Breast epithelium (tissue), 4 donors: ENCODE measurements at places on chromosomes 2 and 18. TPM values are rescaled to one million over a fixed set of nuclear protein-coding genes. Genes with fewer than 3 reads are reported as not detected.

- H3K4me3 ChIP-seq = no peak overlapping the region
- H3K27me3 ChIP-seq = no peaks in the 10 kb centered on the region
- H3K36me3 ChIP-seq = no peaks in the 10 kb centered on the region
- H3K4me1 ChIP-seq = no peaks in the 10 kb centered on the region
Observed at GRCh38 chr2:104733226-104733943, 120.5 kb upstream of the POU3F3 start.

GRCh38 chr2:140376686-140377085 lies 1596.5 kb upstream of the NXPH2 start:
- H3K27me3 ChIP-seq = no peaks in the 10 kb centered on the region
- DNase-seq = no peak

- no peak overlapping the region for H3K4me3 ChIP-seq
- no peaks in the 10 kb centered on the region for H3K27me3 ChIP-seq
- no peak overlapping the region for H3K27ac ChIP-seq
- no peaks in the 10 kb centered on the region for H3K36me3 ChIP-seq
Observed at GRCh38 chr2:169065864-169066517, 3.4 kb upstream of the DHRS9 start.

GRCh38 chr2:150619607-150620330 lies 132.3 kb upstream of the RND3 start:
- H3K27me3 ChIP-seq = no peaks in the 10 kb centered on the region
- peak overlapping the region; percentile 85 for H3K27ac ChIP-seq
- DNase-seq = no peak
- H3K4me1 ChIP-seq = no peaks in the 10 kb centered on the region

DNA sequence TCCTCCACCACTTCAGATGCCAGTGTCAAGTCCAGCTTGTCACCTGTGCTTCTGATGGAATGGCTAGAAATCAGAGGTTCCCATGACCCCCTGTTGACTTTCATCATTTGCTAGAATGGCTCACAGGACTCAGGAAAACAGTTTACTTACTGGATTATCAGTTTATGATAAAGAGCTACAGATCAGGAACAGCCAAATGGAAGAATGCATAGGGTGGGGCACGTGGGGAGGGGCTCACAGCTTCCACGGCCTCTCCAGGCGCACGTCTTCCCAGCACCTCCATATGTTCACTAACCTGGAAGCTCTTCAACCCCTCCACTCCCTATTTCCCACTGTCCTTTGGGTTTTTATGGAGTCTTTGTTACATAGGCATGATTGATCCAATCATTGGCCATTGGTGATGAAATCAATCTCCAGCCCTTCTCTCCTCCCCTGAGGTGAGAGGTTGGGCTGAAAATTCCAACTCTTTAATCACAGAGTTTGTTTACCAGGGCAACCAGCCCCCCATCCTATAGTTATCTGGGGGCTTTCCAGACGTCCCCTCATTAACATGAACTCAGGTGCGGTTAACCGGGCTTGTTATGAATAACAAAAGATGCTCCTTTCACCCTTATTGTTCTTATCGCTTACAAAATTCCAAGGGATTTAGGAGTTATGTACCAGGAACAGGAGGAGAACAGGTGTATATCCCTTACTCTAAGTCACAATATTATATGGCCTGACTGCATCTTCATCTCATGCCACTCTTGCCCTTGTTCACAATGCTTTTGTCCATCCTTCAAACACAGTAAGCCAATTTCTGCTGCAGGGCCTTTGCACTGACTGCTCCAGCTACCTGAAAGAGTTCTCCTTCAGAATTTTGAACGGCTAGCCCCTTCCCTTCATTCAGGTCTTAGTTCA lies 35.2 kb downstream of the ANXA4 start:
- H3K4me1 ChIP-seq = no peaks in the 10 kb centered on the region
- H3K27ac ChIP-seq = no peak overlapping the region
- H3K27me3 ChIP-seq = no peaks in the 10 kb centered on the region
- H3K36me3 ChIP-seq = no peaks in the 10 kb centered on the region
- no peak overlapping the region for H3K4me3 ChIP-seq
- no peak for DNase-seq

DNA sequence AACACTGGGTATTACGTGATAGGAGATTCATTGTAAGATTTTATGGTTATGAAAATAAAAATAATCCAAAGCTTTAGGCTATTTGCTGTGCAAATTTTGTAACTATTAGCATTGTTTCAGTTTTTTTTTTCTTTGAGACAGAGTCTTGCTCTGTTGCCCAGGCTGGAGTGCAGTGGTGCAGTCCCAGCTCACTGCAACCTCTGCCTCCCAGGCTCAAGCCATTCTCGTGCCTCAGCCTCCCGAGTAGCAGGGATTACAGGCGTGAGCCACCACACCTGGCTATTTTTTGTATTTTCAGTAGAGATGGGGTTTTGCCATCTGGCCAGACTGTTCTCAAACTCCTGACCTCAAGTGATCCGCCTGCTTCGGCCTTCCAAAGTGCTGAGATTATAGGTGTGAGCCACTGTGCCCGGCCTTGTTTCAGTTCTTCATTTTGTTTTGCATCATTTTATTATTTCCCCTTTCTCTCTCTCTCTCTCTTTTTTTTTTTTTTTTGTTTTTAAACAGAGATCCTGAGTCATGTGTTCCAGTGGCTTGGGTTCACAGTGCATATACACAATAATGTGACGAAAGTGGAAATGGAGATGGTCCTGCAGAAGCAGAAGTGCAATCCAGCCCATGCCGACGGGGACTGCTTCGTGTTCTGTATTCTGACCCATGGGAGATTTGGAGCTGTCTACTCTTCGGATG lies 25.8 kb downstream of the CASP10 start:
- no peak overlapping the region for H3K4me3 ChIP-seq
- no peaks in the 10 kb centered on the region for H3K27me3 ChIP-seq
- DNase-seq = no peak
- no peaks in the 10 kb centered on the region for H3K36me3 ChIP-seq
- H3K27ac ChIP-seq = no peak overlapping the region
- no peaks in the 10 kb centered on the region for H3K4me1 ChIP-seq

DNA sequence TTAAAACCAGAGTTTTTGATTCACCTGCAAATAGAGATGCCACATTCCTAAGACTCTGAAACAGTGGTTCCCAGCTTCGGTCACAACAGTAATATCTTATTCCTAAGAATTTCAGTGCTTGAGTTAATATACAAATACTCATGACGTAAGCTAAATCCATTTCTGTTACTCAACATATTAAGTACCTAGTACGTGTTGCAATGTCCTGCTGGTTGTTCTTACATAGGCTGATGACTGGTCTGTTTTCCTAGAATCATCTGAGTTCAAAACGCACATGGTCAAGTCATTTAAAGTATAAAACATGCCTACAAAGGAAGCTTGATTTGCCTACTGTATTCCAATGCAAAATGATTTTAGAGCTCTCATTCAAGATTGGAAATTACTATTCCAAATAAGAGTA lies 7.2 kb downstream of the NCL start:
- no peak overlapping the region for H3K27ac ChIP-seq
- H3K27me3 ChIP-seq = no peaks in the 10 kb centered on the region
- DNase-seq = no peak
- H3K36me3 ChIP-seq = peaks cover 31% of the 10 kb centered on the region

GRCh38 chr18:68564351-68564750 lies 150.6 kb downstream of the TMX3 start:
- H3K36me3 ChIP-seq = no peaks in the 10 kb centered on the region
- H3K4me3 ChIP-seq = no peak overlapping the region
- H3K4me1 ChIP-seq = no peaks in the 10 kb centered on the region
- DNase-seq = no peak
- no peaks in the 10 kb centered on the region for H3K27me3 ChIP-seq

- H3K4me1 ChIP-seq = no peaks in the 10 kb centered on the region
- H3K27me3 ChIP-seq = no peaks in the 10 kb centered on the region
- H3K27ac ChIP-seq = no peak overlapping the region
- DNase-seq = no peak
Observed at GRCh38 chr18:46034230-46034629, 37.8 kb downstream of the PSTPIP2 start.

GRCh38 chr2:239937866-239938640 lies 87.1 kb downstream of the NDUFA10 start:
- H3K4me1 ChIP-seq = no peaks in the 10 kb centered on the region
- H3K27me3 ChIP-seq = no peaks in the 10 kb centered on the region
- DNase-seq = peak; percentile 36
- no peaks in the 10 kb centered on the region for H3K36me3 ChIP-seq

DNA sequence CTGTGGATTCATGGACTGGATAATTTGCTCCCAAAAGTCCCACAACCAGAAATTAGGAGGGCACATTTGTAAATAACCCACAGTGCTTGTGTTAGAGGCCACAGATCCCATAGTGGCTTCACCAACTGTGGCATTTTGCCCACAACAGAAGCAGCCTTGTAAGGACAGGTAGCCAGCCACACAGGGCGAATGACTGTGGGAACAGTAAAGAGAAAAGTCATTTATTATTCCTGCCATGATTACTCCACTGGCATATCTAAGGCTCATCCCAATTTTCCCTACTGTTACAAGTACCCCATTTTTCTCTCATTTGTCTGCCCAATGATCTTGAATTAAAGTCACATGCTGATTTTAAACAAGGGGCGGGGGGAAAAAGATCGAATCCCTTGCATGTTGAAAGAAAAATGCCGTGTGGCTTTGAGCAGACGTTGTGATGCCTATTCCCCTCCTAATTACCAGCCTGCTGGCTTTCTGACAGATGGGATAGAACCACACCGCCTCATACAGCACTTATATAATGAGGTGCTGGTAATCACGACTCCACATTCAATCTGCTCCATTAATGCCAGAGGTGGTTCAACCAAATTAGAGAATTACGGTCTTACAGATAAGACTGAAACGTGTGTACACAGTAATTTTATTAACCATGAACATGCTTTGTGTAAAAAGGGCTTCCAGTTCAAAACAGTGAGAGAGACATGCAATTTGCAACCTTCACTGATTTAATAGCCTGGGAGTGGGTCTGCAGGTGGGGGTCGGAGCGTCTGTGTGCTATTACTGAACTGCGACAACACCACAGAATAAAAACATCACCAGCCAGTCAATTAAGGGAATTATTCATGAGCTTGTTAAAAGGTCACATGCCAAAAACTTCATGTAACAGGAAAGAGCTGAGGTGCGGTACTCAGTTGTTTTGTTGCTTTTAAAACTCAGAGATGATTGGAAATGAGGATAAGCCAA lies 196.0 kb downstream of the TMEM163 start:
- H3K4me1 ChIP-seq = no peaks in the 10 kb centered on the region
- H3K4me3 ChIP-seq = no peak overlapping the region
- no peak for DNase-seq
- H3K27ac ChIP-seq = no peak overlapping the region

GRCh38 chr2:173419506-173419905 lies 64.8 kb downstream of the CDCA7 start:
- H3K27ac ChIP-seq = no peak overlapping the region
- H3K27me3 ChIP-seq = no peaks in the 10 kb centered on the region
- no peaks in the 10 kb centered on the region for H3K36me3 ChIP-seq
- no peak overlapping the region for H3K4me3 ChIP-seq

DNA sequence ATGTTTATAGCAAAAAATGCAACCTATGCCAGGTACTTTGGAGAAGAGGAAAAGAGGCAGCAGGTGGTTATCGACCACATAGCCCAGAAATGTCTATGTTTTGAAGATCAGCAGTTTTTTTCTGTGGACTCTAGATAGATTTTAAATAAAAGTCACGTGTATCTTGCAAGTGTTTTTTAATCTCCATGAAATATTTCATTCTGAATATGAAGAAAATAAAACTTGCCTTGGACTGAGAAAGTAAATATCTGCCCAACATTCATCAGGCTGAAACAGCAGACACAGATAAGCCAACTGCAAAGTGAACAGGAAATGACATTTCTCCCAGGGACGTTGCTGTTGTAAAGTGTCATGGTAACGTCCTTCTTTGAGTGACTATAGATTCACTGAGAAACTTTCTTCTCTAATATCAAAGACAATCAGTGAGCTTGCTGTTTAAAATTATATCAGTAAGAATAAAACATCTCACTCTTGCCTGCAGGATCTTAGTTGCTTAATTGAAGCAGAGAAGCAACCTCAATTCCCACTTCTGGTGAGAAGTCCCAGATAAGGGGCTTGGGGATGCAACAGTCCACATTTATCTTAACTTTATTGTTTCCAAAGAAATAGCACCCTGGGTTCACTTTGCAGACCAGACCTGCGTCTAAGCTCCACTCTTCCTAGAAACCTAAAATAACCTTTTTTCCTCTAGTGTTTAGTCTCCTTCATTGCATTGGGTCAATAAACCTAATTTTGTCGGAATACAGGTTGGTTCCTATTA lies 6.3 kb downstream of the MYOM1 start:
- no peaks in the 10 kb centered on the region for H3K4me1 ChIP-seq
- no peak overlapping the region for H3K27ac ChIP-seq
- H3K27me3 ChIP-seq = no peaks in the 10 kb centered on the region
- H3K4me3 ChIP-seq = no peak overlapping the region

DNA sequence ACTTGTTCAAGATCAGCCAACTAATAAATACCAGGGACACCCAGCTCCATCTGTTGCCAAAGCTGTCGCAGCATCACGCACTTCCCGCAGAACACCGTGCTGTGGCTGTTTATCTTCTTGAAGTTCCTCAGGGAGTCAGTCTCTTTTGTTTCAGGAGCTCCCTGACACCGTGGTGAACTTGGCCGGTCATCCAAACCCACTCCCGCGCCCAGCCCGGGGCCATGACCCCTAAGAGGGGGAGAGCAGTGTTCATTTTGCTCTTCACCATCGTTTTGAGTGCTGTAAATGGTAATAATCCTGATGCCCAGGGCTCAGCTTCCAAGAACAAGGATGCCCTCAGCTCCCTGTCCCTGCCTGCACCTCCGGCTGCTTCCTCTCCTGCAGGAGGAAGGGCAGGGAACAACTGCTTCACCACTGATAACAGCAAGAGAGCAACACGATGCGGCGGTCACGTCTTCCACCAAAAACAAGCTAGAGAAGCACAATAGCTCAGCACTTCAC lies 131.4 kb downstream of the SEPTIN10 start:
- no peaks in the 10 kb centered on the region for H3K36me3 ChIP-seq
- H3K27me3 ChIP-seq = no peaks in the 10 kb centered on the region
- H3K4me1 ChIP-seq = no peaks in the 10 kb centered on the region

- DNase-seq = no peak
- H3K27ac ChIP-seq = no peak overlapping the region
- H3K27me3 ChIP-seq = no peaks in the 10 kb centered on the region
Observed at GRCh38 chr2:45332094-45332493, 279.0 kb downstream of the SRBD1 start.

DNA sequence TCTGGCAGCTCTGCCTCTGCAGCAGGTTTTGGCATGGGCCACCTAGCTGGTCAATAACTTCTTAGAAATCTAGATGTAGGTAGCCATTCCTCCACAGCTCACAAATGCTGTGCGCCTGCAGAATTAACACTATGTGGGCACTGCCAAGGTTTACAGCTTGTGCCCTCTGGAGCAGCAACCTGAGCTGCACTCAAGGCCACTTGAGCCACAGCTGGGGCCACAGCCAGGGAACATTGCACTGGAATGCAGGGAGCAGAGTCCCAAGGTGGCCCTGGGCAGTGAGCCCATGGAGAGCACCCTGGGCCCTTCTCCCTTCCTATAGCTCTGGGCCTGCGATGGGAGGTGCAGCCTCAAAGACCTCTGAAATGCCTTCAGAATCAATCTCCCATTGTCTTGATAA lies 365.3 kb downstream of the SATB2 start:
- H3K27ac ChIP-seq = no peak overlapping the region
- H3K4me1 ChIP-seq = no peaks in the 10 kb centered on the region
- H3K4me3 ChIP-seq = no peak overlapping the region
- no peaks in the 10 kb centered on the region for H3K36me3 ChIP-seq
- H3K27me3 ChIP-seq = no peaks in the 10 kb centered on the region
- no peak for DNase-seq

MALT1 gene
- total RNA-seq = 33.5 TPM

NYAP2 gene
- 0.15 TPM for total RNA-seq

NR4A2 gene
- total RNA-seq = 3.8 TPM

RGPD4 gene
- not detected for total RNA-seq

ALK gene
- total RNA-seq = 5.6 TPM

KCNE4 gene
- 26.2 TPM for total RNA-seq

TCF7L1 gene
- 5.9 TPM for total RNA-seq

SFXN5 gene
- total RNA-seq = 6.7 TPM
